ENCODE measurements at places on chromosomes 13 and 19. TPM values are rescaled to one million over a fixed set of nuclear protein-coding genes. Genes with fewer than 3 reads are reported as not detected.

DNA sequence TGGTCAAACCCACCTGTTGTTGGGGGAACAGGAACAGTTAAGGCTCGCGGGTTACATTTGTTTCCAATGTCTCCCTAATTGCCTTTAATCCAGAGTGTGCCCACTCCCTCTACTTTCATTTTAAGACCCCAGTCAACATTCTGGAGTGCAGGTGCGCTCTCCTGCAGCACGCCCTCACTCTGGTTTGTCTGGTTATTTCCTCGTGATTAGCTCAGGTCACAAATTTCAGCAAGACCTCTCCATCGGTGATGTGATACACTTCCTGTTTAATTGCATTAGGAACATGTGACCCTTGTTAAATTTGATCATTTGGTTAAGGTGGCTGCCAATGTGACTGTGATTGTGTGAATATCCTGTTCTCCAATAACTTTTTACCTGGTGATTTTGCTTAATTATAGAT lies 53.0 kb downstream of the TEX29 start:
- no peak overlapping the region for H3K27ac ChIP-seq
- H3K4me3 ChIP-seq = no peak overlapping the region
- H3K4me1 ChIP-seq = peaks cover 4% of the 10 kb centered on the region
- H3K36me3 ChIP-seq = peaks cover 6% of the 10 kb centered on the region
- peaks cover 4% of the 10 kb centered on the region for H3K27me3 ChIP-seq

SYDE1 gene
- 0.71 TPM for total RNA-seq

GRCh38 chr19:58429745-58430144 lies 10.2 kb downstream of the ZNF132 start:
- H3K27me3 ChIP-seq = peaks cover 5% of the 10 kb centered on the region
- peaks cover 46% of the 10 kb centered on the region for H3K36me3 ChIP-seq
- H3K4me3 ChIP-seq = no peak overlapping the region
- no peaks in the 10 kb centered on the region for H3K4me1 ChIP-seq
- DNase-seq = no peak

DNA sequence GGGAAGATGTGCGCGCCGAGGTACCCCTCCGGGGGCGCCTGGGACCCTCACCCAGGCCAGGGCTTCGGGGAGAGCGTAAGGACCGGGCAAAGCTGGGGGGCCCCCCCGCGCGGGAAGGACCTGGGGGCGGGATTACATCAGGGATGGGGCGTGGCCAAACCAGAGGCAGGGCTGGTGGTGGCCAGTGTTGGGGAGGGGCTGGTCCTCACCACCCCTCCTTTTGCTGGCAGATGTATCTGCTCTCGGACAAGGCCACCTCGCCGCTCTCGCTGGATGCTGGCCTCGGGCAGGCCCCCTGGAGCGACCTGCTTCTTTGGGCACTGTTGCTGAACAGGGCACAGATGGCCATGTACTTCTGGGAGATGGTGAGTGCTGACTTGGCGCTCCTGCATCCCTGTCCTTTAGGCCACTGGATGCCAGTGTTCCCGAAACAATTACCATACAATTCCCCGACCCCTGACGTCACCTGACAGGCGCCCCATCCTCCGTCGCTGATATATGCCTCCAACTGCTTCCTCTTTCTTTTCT lies 25.3 kb downstream of the TRPM4 start:
- H3K36me3 ChIP-seq = peaks cover 38% of the 10 kb centered on the region
- H3K27me3 ChIP-seq = peaks cover 12% of the 10 kb centered on the region
- no peaks in the 10 kb centered on the region for H3K4me1 ChIP-seq
- H3K4me3 ChIP-seq = no peak overlapping the region
- H3K27ac ChIP-seq = no peak overlapping the region

GRCh38 chr13:49627831-49628652 lies at the start of gene ARL11:
Gene ARL11 (plus strand): TSS chr13:49628507. CDS start chr13:49630448, 1,941 bp downstream.
- no peaks in the 10 kb centered on the region for H3K27me3 ChIP-seq
- H3K4me3 ChIP-seq = no peak within 1 kb of the TSS
- peak; percentile 62 for DNase-seq
- H3K4me1 ChIP-seq = peaks cover 1% of the 10 kb centered on the region

DNA sequence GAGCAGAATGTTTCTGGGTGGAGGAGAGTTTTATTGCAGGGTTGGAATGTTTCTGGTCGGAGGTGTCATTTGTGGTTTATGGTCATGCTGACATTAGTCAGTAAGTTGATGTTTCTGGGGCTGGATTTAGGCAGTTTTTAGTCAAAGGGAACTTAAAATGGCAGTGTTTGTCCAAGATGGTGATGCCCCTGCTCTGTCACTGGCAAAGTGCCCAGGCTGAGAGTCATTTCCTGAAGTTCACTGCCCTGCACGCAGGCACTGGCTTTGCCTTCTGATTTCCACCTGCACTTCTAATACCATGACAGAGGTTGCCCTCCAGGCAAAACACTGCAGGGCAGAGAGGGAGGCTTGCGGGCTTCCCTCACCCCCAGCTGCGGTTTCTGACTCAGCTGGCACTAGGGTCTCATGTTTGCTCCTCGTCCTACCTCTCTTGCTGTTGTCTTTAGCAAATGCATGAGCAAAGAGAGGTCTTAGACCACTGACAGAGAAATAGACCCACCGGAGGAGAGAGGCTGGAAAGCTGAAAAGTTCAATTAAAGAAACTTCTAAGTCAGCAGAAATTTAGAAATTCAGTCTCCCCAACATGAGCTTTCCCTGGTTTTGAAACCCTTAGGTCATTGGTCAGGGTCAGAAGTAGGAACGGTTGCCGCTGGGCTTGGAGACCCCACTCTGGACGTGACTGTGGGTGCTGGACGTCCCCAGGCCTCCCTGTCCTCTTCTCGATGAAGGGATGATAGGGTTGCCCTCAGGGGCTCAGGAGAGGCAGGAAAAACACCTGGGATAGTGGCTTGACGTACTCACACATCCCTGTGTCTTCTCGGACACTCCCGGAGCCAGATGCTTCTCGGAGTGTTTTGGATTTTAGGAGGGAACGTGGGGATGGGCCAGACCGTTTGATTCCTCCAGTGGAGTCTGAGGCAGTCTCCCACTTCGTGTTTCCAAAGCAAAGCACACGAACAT lies 26.3 kb downstream of the TMEM255B start:
- no peaks in the 10 kb centered on the region for H3K4me1 ChIP-seq
- no peak overlapping the region for H3K4me3 ChIP-seq
- peaks cover 21% of the 10 kb centered on the region for H3K36me3 ChIP-seq
- no peak for DNase-seq

DNA sequence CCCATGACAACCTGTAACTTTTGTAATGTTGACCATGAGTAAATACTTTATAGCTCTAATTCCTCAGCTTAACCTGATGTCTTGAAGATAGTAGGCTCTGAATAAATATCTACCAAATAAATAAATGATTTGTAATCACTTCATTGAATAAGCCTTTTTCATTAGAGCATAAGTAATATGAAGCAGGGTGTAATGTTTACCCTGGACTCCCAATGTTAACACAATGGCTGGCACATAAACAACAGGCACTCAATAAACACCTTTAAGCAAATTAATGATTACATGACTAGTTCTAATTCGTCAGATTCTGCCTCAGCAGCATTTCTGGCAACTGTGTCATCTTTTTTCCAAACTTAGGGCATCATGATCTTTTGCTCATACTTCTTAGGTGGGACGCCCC lies 396.3 kb downstream of the LIG4 start:
- no peak overlapping the region for H3K4me3 ChIP-seq
- H3K4me1 ChIP-seq = peaks cover 17% of the 10 kb centered on the region
- H3K27ac ChIP-seq = no peak overlapping the region
- no peaks in the 10 kb centered on the region for H3K36me3 ChIP-seq

- H3K36me3 ChIP-seq = no peaks in the 10 kb centered on the region
- H3K4me1 ChIP-seq = peaks cover 61% of the 10 kb centered on the region
- no peak overlapping the region for H3K4me3 ChIP-seq
- H3K27ac ChIP-seq = no peak overlapping the region
These were observed 69.0 kb downstream of the GGACT start for GRCh38 chr13:100519626-100520025.

GRCh38 chr19:44757735-44758505 lies 9.4 kb downstream of the BCL3 start:
- peak; percentile 84 for DNase-seq
- H3K4me3 ChIP-seq = peak overlapping the region; percentile 87
- peak overlapping the region; percentile 46 for H3K27ac ChIP-seq

DNA sequence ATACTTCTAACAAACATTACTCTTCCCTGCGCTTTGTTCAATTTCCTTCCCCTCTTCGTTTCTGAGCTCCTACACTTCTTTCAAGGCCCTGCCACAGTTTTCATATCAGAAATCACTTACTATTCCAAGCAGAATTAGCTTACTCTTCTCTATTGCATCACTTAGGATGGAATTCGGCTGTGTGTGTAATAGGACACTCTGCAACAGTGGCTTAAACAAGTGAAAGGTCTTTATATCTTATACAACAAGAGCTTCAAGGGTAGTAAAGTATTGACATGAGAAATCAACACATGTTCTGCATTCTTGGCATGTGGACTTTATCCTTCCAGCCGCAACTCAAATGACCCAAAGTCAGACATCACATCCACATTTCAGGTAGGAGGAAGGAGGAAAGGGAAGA lies 279.6 kb downstream of the PCDH20 start:
- no peaks in the 10 kb centered on the region for H3K4me1 ChIP-seq
- DNase-seq = no peak
- no peaks in the 10 kb centered on the region for H3K36me3 ChIP-seq
- H3K27ac ChIP-seq = no peak overlapping the region

- H3K4me3 ChIP-seq = no peak overlapping the region
- no peaks in the 10 kb centered on the region for H3K27me3 ChIP-seq
- H3K4me1 ChIP-seq = peaks cover 3% of the 10 kb centered on the region
- H3K36me3 ChIP-seq = no peaks in the 10 kb centered on the region
These were observed 71.5 kb downstream of the SPATA13 start for GRCh38 chr13:24232037-24232436.

RASL11A gene
- total RNA-seq = 1.8 TPM

TMEM150B gene
- total RNA-seq = not detected

DNA sequence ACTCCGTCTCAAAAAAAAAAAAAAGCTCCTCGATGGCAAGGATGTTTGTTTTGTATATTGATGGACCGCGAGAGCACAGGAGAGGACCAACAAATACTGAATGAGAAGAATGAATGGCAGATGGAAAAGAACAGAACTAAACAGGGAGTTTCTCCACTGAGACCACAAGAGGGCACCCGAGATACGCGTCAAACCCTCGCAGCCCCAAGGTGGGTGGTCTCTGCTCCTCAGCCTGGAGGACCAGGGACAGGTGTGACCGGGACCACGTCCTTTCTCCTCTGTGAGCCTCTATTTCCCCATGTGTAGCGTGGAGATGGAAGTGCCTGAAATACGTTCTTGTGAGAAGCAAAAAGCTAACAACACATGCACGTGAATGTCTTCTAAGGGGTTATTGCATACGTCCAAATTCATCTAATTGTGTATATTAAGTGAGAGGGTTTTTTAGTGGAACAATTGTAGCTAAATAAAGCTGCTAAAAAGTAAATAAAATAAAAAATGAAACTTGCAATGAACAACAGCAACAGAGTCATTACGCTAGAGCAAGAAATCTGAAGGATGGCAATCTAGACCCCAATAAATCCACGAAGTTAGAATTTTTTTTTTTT lies 8.3 kb upstream of the CDC42EP5 start:
- H3K4me1 ChIP-seq = no peaks in the 10 kb centered on the region
- H3K36me3 ChIP-seq = no peaks in the 10 kb centered on the region
- H3K4me3 ChIP-seq = no peak overlapping the region
- H3K27me3 ChIP-seq = peaks cover 2% of the 10 kb centered on the region

GRCh38 chr13:113365583-113365970 lies 1.6 kb upstream of the GRTP1 start:
- DNase-seq = no peak
- no peak overlapping the region for H3K27ac ChIP-seq
- peaks cover under 1% of the 10 kb centered on the region for H3K27me3 ChIP-seq
- H3K4me3 ChIP-seq = peak overlapping the region; percentile 25
- no peaks in the 10 kb centered on the region for H3K4me1 ChIP-seq
- H3K36me3 ChIP-seq = no peaks in the 10 kb centered on the region

CEACAM7 gene
- not detected for total RNA-seq

DNA sequence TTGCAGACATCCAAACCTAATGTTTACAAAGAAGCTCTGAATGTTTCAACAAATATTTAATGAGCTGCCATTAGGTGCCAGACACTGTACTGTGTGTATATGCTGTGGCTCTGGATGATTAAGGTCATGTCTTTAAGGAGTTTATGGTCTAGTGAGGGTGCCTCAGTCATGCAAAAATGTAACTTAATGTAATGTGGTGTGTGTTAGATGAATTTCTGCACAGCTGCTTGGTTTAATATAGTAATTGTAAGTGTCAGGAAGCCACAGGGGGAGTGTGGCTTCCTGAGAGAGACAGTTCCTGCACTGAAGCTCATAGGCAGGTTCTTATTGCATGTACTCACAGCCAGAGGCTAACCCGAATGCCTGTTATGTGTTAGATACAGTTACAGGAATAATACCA lies 43.3 kb downstream of the SPATA13 start:
- H3K36me3 ChIP-seq = no peaks in the 10 kb centered on the region
- H3K4me3 ChIP-seq = no peak overlapping the region
- DNase-seq = no peak
- no peaks in the 10 kb centered on the region for H3K27me3 ChIP-seq

DNA sequence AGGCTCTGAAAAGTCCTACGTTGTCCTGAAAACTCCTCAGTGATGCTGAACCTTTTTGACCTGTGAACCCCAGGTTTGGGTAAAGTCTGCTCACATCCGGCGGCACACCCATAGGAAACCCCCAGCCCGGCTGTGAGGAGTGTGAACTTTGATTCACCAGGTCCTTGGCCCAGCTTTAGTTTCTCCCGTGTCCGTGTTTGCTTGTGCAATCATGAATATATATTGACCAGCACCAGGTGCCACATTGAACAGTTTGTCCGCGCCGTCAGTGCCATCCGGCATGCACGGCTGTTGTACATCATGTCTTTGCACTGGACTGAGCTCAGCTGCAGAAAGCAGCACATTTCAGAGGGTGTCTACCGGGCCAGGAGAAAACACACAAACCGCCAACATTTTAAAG lies 45.3 kb downstream of the NFIC start:
- H3K4me3 ChIP-seq = no peak overlapping the region
- H3K36me3 ChIP-seq = no peaks in the 10 kb centered on the region
- H3K27ac ChIP-seq = no peak overlapping the region
- no peak for DNase-seq
- no peaks in the 10 kb centered on the region for H3K4me1 ChIP-seq

NOTCH3 gene
- total RNA-seq = 3.6 TPM

- no peak for DNase-seq
- peaks cover 10% of the 10 kb centered on the region for H3K27me3 ChIP-seq
- no peak overlapping the region for H3K27ac ChIP-seq
These were observed 84.4 kb downstream of the GADD45B start for GRCh38 chr19:2560369-2560768.

DNA sequence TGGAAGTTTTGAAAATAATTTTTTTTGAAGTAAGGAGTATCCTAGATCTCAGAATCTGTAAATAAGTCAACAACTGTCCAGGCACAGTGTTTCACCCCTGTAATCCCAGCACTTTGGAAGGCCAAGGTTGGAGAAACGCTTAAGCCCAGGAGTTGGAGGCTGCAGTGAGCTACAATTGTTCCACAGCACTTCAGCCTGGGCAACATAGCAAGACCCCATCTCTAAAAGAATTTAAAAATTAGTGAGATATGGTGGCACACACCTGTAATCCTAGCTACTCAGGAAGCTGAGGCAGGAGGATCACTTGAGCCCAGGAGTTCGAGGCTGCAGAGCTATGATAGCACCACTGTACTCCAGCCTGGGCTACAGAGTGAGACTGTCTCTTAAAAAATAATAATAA lies 87.2 kb upstream of the ZNF507 start:
- H3K27ac ChIP-seq = no peak overlapping the region
- DNase-seq = no peak
- H3K4me1 ChIP-seq = no peaks in the 10 kb centered on the region
- H3K36me3 ChIP-seq = peaks cover 6% of the 10 kb centered on the region

- no peak for DNase-seq
- no peak overlapping the region for H3K4me3 ChIP-seq
- H3K27me3 ChIP-seq = peaks cover 12% of the 10 kb centered on the region
- no peaks in the 10 kb centered on the region for H3K36me3 ChIP-seq
- H3K4me1 ChIP-seq = peaks cover 17% of the 10 kb centered on the region
These were observed 2.1 kb downstream of the TMEM255B start for GRCh38 chr13:113761136-113761535.

Data from glutamatergic neuron (in vitro differentiated cells).